HT1080 (cell line): ENCODE measurements at places on chromosomes 7 and 10. TPM values are rescaled to one million over a fixed set of nuclear protein-coding genes. Genes with fewer than 3 reads are reported as not detected.

DNA sequence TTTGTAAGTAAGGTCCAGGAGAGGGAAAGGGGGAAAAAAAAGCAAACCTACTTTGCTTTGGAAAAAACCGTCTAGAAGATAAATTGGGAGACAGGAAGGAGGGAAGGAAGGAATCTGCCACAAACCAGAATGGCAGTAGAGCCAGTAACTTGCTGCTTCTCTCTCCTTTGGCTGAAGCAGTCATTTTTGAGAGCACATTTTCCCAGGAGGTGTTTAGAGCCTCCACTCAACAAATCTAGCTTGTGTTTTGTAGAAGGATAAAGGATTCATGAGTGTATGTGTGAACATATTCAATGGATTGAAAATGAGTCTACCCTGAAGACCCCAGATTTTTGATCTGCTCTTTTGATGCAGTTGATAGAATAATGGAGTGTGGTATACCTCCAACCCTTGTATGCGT is 2.6 kb downstream of the NRG3 start:
- no peak for DNase-seq

Gene ANXA8L1
- 0.47 and 0.58 TPM in 2 replicates for total RNA-seq

DNA sequence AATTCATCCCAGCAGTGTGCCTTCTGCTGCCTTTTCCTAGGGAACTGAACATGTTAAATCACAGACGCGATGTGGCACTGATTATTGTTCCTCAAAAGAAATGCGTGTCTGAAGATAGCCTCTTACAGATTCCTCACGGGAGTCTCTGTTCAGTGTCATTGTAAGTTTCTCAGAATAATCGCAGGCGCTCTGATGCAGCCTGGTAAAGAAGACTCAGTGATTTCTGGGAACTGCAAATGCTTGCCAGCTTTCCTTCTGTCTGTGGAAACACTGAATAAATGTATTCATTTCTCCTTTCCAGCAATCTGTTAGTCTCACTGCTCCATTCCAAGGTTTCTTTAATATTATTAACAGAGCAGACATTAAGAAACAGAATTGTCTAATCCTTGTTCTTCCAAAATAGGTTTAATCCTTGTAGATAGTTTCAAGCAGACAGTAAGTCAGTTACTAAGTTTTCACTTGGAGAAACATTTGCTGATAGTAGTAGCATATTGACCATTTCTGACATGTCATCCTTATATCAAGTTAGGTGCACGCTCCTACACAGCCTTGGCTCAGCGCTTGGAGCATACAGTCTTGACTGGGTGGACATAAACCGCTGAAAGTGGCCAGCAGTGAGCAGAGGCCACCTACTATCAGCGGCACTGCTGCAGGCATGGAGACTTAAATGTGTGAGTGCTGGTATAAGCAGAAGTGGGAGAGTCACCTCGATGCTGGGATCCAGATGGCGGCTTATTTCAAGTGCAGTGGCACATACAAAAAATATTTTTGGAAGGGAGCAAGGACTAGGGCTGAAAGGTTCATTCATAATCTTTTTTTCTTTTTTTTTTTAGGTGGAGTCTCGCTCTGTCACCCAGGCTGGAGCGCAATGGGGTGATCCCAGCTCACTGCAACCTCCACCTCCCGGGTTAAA is 27.7 kb downstream of the MMRN2 start:
- DNase-seq, result no peak

DNA sequence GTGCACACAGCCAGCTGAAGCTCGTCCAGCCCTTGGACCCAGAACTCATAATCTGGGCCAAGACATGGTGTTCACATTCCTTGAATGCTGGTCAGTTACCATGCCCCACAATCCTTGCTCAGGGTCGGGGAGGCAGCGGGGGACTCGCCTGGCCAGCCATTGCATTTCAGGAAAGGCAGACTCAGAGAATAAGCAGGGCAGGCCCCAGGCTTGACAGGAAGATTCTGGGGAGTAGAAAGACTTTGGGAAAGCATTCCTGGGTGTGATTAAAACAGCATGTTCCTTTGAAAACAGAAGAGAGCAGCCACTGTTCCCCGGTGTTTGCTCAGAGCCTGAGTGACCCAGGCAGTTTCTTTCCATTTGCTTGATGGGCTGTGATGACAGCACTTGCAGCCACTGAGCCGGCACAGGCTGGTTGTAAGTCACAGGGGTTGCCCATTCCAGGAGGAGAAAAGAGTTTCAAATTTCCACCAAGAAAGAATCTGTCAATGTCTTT is 473.7 kb downstream of the TYW1 start:
- DNase-seq, result no peak

- DNase-seq, result peak; percentile 44
Observed at GRCh38 chr10:81820418-81820817, 54.6 kb upstream of the NRG3 start.

Gene ZNF117
- total RNA-seq, result 0.03 and 0.08 TPM in 2 replicates

GRCh38 chr7:116895849-116896248 is 33.5 kb downstream of the CAPZA2 start:
- DNase-seq, result no peak
